GM12892 (cell line): ENCODE measurements at places on chromosomes 13 and 19.

- no peak for DNase-seq
Measured at GRCh38 chr19:19306191-19306590, 14.1 kb downstream of the SUGP1 start.

DNA sequence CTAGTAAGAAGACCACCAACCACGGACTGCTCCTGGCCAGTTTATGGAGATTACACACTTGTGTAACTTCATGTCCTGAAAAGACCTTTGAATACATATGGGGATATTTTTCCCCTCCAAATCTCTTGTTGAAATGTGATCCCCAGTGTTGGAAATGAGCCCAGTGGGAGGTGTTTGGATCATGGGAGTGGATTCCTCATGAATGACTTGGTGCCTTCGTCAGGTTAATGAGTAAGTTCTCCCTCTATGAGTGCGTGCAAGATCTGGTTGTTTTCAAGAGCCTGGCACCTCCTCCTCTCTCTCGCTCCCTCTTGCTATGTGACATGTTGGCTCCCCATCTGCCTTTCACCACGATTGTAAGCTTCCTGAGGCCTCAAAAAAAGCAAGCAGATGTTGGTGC, 769.0 kb upstream of the SLITRK1 start:
- DNase-seq = no peak

DNA sequence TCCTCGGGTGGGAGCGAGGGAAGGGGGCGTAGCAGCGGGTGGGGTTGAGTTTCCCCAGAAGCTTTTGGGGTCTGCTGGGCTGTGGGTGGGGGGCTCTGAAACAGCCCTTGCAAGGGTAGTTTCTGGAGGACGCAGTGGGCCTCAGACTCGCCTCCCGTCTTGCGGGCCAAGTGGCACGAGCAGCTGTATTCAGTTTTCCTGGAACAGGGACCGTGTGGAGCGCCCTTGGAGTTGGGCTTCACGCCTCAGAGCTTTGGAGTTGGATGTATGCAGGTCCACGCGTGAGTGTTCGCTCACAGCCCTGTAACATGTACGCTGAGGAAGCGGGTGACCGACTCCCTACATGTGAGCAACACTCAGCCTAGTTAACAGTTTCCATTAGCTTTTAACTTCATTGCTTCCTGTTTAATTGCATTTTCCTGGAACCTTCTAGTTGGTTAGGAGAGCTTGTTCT, 603 bp downstream of the TM9SF2 start:
- DNase-seq = no peak

- DNase-seq = no peak
Measured at GRCh38 chr19:5618591-5618990, 4.0 kb downstream of the SAFB2 start.

- DNase-seq = no peak
Measured at GRCh38 chr19:19181488-19181998, 10.4 kb downstream of the BORCS8 start.

- no peak for DNase-seq
Measured at GRCh38 chr19:54373781-54374631, 9.3 kb upstream of the LAIR1 start.

GRCh38 chr19:4722671-4723594, 709 bp downstream of the DPP9 start:
- DNase-seq = no peak

DNA sequence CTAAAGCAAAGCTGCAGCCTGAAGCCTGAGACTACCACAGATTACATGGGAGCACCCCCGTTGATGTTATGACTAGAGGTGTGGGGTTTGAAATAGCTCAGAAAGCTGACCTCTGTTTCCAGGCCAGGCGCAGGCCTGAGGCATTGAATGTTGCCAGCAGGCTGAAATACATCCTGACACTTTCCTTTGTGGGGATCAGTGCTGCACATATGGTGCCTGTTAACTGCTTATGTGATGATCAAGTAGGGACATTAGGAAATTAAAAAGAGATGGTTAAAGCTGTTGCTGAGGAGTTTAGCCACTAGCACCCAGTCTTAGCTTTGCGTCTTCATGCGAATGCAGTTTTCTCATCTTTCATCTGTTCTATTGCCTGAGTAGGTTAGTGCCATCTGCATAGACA, 83.2 kb downstream of the CCNA1 start:
- DNase-seq = no peak

GRCh38 chr13:26308836-26309235, 54.9 kb downstream of the CDK8 start:
- no peak for DNase-seq

DNA sequence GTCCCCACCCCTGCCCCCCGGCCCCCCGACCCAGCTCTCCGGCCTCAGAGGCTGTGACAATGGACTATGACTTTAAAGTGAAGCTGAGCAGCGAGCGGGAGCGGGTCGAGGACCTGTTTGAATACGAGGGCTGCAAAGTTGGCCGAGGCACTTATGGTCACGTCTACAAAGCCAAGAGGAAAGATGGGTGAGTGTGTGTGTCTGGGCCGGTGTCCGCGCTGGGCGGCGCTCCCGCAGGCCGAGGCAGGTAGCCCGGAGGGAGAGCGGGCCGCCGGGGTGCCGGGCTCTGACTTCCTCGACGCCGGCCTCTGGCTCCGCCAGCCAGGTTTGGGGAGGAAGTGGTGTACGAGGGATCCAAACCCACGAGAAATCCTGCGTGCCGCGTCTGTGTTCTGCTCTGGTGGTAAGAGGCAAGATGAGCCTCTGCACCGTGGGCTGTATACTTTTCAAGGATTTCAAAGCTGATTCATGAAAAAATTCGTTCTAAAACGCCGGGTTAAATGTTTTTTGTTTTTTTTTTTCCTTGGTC, 718 bp downstream of the CDK8 start:
- peak; percentile 29 for DNase-seq

GRCh38 chr19:8702350-8702749, 3.8 kb upstream of the ACTL9 start:
- no peak for DNase-seq

GRCh38 chr19:16018801-16019551, 57.3 kb upstream of the TPM4 start:
- DNase-seq = no peak

DNA sequence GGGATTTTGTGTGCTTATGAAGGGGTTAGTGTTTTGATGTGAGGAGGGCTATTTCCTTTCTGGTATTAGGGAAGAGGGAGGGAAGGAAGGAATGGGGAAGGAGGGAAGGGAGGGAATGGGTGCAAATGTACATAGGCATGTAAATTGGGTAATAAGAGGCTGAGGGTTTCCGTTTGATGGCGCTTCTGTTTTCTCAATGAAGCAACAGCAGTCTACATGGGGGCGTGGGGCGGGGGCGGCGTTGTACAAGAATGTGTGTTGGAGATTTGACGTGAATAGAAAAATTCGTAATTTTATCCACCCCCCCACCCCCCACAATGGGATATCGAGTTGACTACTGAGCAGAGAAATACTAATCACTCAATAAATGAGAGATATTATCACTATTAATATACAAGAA, 52.5 kb downstream of the PDS5B start:
- DNase-seq = no peak

DNA sequence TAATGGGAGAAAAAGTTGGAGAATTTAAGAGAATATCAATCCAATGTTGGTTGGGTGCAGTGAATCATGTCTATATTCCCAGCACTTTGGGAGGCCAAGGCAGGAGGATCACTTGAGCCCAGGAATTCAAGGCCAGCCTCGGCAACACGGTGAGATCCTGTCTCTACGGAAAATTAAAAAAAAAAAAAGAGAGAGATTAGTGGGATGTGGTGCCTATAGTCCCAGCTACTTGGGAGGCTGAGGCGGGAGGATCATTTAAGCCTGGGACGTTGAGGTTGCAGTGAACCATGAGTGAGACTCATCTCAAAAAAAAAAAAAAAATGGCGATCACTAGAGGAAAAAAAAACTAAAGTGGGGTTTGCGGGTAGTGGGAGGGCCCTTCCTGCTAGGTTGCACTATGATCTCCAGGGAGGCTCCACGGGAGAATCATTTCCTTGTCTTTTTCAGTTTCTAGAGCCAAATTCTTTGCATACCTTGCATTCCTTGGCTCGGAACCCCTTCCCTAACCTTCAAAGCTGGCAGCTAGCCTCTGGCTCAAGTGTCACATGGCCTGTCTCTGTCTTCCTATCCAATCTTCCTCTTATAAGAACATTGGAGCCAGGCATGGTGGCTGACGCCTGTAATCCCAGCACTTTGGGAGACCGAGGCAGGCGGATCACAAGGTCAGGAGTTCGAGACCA, 5.8 kb upstream of the ERCC2 start:
- no peak for DNase-seq

DNA sequence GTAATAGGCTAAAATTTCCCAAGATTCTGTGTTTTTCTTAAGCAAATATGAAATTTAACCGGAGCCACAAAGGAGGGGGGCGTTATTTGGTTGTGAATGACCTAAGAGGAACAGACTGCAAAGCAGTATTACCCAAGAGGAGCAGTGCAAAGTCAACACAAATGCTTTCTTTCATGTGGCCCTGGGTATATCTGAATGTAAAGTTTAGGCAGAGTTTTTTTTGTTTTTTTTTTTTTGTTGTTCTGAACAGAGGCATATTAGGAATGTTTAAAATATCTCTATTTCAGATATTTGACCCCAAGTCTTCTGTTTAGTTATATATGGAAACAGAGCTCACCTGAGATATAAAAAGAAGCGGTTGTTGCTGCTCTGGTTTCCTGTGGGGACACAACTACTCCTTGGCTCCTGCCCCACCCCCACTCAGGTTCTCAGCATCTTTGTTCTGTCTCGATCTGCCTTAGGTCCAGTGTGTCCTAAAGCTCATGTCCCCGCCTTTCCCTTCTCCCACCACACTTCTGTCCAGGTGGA, 220.7 kb downstream of the RFC3 start:
- no peak for DNase-seq

DNA sequence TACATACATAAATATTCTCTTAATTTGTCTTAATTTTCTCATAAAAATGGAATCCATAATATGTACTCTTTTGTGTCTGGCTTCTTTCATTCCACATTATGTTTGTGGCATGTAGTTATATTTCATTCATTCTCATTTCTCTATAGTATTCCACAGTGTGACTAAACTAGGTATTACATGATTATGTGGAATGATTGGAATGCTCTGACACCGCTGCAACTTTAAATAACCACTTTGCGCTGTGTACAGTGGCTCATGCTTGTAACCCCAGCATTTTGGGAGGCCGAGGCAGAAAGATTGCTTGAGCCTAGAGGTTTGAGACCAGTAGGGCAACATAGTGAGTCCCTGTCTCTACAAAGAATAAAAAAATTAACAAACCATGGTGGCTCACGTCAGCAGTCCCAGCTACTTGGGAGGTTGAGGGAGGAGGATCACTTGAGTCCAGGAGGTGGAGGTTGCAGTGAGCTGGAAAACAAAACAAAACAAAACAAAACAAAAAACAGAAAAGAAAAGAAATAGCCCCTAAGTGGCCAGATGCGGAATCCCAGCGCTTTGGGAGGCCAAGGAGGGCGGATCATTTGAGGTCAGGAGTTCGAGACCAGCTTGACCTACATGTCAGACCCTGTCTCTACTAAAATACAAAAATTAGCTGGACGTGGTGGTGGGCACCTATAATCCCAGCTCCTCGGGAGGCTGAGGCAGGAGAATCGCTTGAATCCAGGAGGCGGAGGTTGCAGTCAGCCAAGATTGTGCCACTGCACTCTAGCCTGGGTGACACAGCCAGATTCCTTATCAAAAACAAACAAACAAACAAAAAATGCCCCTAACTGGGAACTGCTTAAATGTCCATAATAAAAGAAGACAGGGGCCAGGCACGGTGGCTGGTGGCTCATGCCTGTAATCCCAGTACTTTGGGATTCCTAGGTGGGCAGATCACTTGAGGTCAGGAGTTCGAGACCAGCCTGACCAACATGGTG, 8.0 kb upstream of the SAE1 start:
- DNase-seq = no peak

DNA sequence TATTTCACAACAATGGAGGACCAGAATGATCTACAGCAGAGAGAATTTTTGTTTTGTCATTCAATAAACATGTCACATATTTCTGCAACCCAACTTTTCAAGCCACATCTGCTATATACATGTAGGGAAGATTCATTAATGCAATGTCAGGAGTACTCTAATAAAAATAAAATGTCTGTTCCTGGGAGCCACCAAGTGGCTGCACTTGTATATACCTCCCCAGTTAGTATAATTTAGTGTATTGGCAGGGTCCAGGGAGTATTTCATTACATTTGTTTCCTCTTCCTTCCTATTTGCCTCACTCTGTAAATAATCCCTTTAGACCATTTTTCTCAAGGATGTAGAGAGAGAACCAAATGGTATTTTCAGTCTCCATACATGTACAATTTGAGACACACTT, 1169.0 kb downstream of the DIAPH3 start:
- DNase-seq = no peak

GRCh38 chr19:32219392-32219791, 126.0 kb upstream of the ZNF507 start:
- no peak for DNase-seq

DNA sequence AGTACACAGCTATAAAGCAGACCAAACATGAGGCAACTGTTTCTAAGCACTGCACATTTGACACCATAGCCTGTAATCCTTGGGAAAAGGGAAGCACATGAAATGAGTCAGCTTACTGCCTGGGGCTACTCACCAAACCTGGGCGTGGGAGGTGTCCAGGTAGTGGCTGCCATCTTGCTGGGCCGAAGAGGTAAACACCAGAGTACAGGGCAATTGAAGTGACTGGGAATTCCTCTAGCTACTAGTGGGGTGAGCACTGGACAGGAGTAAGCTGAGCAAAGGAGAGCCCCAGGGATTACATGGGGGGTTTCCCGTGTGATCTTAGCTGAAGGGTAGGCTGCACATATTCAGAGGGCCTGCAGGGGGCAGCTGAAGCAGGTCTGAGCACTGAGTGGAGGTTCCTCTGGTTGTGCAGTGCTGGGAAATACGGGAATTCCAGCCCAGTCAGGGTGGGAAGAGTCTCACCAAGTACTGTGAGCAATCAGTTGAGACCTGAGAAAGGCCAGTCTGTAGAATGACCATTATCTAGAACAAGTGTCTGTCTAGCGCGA, 140.5 kb downstream of the SLC7A1 start:
- DNase-seq = no peak

GRCh38 chr13:95564091-95564490, 11.6 kb downstream of the CLDN10 start:
- DNase-seq = no peak

- no peak for DNase-seq
Measured at GRCh38 chr19:38035515-38036495, 128.8 kb downstream of the SIPA1L3 start.

- DNase-seq = no peak
Measured at GRCh38 chr13:99255271-99255670, 2.9 kb downstream of the GPR18 start.

GRCh38 chr13:46164661-46165060, 17.3 kb downstream of the LCP1 start:
- DNase-seq = no peak

GRCh38 chr19:4337906-4338440, 654 bp downstream of the STAP2 start:
- DNase-seq = no peak
